ENCODE measurements at places on chromosomes 16 and 17.
A peak's percentile ranks its signal among the peaks of the same experiment; 100 is the strongest.

GRCh38 chr17:1083451-1084187 lies 86.7 kb downstream of the TIMM22 start:
- no peak for DNase-seq

DNA sequence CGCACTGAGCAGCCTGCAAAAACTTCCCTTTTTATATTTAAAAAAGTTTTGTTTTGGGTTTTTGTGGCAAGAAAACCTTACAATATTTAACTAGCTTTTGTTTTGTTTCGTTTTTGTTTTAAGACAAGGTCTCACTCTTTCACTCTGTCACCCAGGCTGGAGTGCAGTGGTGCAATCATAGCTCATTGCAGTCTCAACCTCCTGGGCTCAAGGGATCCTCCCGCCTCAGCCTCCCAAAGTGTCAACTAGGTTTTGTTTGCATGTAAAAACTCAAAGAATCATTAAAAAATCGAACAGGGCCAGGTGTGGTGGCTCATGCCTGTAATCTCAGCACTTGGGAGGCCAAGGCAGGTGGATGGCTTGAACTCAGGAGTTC lies 77.9 kb upstream of the FA2H start:
- DNase-seq, result no peak

DNA sequence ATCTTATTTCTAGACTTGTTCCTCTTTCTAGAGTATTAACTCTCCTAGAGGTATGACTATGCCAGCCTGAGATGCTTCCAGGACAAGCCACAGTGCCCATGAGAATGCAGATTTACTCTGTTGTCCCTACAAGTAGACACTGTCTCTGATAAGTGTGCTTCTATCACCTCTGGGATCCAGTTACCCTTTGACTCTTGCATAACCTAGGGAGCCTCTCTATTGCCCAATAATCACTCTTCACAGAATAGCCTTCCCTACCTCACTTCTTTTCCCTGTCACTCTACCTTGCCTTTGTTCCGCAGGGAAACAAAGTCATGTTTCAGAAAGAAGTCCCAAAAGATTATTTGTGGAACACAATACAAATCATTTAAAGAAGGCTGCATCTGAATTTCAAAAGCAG lies 1.6 kb upstream of the KRT34 start:
- DNase-seq, result no peak

DNA sequence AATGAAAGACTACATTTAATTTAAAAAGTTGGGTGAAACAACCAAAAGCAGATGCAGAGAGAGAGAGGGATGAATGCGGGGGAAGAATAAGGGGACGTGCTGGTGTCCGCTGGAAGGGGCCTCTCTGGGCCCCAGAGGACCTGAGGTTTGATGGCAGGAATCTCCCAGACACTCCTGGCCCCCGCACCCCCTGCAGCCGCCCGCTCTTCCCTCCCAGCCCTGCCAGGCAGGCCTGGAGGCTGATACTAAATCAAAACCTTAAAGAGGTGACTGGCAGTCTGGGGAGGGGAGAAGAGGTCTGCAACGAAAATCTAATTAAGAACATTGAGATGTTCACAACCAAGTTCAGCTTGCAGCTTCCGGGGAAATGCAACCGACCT lies 2.4 kb downstream of the FOXL1 start:
- DNase-seq, result no peak

DNA sequence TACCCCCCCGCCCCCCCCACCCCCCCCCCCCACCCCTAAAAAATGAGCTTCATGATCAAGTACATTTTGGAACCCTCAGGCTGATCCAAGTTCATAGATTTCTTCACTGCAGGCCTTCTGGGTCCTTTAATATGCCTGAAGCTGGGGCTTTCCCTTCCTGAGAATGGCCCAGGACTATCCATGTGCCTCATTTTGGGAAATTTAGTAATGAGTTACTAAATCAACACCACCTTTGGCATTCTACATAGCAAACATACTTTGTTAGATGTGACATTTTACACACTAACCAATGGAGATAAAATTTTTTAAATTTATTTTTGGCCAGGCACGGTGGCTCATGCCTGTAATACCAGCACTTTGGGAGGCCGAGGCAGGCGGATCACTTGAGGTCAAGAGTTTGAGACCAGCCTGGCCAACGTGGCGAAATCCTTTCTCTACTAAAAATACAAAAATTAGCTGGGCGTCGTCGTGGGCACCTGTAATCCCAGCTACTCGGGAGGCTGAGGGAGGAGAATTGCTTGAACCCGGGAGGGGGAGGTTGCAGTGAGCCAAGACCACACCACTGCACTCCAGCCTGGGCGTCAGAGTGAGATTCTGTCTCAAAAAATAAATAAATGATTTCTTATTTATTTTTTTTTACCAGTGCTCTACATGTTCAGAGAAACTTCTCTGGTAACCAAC lies 14.0 kb downstream of the HERPUD1 start:
- no peak for DNase-seq

DNA sequence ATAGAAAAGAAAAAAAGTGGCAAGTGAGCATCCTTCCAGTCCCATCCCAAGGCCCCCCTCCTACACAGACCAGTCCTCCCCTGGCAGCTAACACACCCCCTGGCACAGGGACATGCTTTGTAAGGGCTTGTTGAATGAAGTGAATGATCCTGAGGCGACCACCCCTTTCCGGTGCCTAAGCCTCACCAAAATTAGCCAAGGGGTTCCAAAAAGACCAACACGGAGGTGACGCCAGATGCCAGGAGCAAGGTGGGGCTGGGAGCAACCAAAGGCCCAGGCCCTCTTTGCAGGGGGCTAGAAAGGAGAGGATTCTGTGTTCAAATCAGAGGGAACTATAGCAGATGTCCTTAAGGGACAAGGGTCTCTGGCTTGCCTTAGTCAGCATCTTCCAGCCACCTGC lies 5.5 kb downstream of the KRT35 start:
- DNase-seq, result no peak

DNA sequence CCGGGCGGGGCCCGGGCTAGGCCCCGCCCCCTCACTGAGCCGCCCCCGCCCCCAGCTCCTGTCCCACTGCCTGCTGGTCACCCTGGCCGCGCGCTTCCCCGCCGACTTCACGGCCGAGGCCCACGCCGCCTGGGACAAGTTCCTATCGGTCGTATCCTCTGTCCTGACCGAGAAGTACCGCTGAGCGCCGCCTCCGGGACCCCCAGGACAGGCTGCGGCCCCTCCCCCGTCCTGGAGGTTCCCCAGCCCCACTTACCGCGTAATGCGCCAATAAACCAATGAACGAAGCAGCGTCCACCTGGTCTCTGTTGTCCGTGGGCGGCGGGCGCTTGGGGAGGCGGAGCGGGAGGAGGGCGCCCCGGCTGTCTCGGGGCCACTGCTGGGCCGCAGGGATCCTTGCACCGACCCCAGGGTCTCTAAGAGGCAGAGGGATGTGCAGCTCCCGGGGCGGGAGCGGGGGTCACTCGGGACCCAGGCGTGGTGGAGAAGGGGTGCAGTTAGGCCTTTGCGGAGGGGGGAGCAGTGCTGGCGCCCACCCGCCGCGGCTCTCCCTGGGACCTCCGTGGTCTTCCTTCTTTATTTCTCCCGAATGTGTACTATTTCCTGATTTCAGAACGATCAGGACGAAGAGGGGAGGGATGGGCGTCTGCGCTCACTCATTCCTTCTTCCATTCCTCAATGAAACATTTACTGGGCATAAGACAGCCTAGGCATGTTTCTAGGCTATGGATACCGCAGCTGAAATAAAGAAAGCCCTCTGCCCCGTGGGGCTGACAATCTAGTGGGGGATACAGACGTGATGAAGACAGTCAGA lies 2.0 kb downstream of the HBZ start:
- DNase-seq, result no peak

DNA sequence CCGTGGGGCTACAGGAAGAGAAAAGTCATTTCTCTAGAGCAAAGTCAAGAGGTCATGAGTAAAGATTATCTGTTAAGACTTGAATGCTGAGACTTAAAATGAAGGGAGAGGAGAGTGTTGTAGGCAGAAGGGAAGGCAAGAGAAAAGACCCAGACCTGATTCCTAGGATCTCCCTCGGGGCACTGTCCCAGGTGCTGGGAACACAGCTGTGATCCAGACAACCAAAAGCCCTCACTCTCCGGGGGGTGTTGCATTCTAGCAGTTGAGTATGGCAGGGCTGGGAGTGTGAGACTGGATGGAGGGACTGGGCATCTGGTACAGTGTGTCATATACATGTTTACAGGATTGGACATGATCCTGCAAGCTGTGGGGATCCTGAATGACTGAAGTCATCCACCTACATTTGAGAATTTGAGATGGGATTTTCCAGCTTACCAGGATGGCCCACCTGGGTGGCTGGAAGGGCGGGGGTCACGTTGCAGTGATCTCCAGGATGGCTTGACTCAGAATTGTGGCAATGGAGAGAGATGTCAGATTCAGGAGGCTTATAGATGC lies 29.1 kb downstream of the ARSG start:
- DNase-seq, result no peak

- DNase-seq, result no peak
Observed at GRCh38 chr17:68195667-68196393, 52.0 kb upstream of the AMZ2 start.

- no peak for DNase-seq
Observed at GRCh38 chr17:8436844-8437171, 1.1 kb downstream of the NDEL1 start.

DNA sequence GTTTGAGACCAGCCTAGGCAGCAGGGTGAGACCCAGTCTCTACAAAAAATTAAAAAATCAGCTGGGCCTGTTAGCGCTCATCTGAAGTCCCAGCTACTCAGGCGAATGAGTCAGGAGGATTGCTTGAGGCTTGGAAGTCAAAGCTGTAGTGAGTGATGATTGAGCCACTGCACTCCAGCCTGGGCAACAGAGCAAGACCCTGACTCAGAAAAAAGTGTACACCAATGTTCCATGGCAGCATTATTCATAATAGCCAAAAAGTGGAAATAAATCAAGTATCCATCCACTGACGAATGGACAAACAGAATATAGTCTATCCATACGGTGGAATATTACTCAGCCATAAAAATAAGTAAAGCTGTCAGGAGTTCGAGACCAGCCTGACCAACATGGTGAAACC lies 2.6 kb downstream of the NMRAL1 start:
- no peak for DNase-seq

GRCh38 chr17:14833201-14833785 lies 431.8 kb downstream of the PMP22 start:
- no peak for DNase-seq

- peak; percentile 74 for DNase-seq
Observed at GRCh38 chr17:50049636-50050035, 6.3 kb upstream of the ITGA3 start.

GRCh38 chr16:76639685-76640289 lies 362.6 kb downstream of the CNTNAP4 start:
- DNase-seq, result peak; percentile 58

DNA sequence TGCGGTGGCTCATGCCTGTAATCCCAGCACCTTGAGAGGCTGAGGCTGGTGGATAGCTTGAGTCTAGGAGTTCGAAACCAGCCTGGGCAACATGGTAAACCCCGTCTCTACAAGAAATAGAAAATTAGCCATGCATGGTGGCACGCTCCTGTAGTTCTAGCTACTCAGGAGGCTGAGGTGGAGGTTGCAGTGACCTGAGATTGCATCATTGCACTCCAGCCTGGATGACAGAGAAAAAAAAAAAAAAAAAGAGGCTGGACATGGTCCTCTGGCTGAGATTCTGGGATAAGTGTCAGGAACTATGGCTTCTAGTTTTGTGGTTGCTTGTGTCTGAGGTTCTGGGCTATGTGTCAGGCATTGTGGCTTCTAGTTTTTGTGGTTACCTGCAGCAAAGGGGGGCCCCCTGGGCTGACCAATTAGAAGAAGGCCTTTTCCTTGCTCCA lies 7.0 kb downstream of the KSR1 start:
- peak; percentile 39 for DNase-seq

DNA sequence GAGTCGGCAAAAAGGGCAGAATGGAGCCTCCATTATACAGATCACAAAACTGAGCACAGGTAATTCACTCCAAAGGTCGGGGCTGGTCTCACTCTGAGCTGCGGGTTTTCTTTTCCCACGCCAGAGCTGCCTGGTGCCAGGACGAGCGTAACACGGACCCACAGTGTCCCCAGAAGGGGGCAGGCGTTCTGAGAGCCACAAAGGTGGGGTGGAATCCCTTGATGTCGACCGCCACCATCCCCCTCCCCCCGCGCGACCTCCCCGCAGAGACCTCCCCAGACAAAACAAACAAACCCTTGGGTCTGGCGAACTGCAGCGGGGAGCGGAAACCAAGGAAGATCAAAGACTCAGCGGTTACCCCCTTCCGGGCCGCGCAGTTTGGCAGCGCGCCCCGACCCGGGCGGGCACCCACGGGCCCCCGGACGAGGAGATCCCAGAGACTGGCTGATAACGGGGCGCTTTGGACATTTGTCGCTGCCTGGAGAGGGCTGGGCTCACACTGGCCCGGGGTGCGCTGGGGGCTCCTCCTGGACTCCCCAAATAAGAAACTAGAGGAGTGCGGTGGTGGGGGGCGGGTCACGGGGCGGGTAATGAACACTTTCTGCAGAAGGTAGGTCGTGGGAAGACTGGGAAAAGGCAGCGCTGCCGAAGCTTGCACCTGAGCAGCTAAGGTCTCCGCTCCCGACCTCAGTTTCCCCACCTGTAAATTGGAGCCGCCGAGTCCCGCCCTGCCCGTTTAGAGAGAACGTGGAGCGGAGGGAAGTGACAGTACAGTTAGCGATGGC lies 664 bp upstream of the NKD1 start:
- peak; percentile 1 for DNase-seq

DNA sequence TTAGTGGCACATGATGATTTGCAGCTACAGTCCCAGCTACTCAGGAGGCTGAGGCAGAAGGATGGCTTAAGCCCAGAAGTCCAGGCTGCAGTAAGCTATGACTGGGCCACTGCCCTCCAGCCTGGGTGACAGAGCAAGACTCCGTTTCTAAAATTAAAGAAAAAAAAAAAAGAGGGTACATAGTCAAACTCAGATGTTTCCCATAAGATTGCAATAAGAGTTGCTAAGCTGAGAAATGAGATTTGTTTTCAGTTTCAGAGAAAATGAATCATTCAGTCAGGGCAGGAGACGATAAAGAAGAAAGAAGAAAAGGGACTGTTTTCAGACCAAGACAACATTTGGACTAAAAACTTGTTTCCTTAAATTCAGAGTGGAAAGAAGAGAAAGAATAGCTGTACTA lies 30.2 kb upstream of the PHLPP2 start:
- no peak for DNase-seq

GRCh38 chr17:11991461-11991860 lies 5.8 kb downstream of the ZNF18 start:
- no peak for DNase-seq
